ENCODE measurements at places on chromosomes 11 and 22.
A peak's percentile ranks its signal among the peaks of the same experiment; 100 is the strongest.

- no peak for DNase-seq
Measured at GRCh38 chr11:115168686-115169085, 335.5 kb downstream of the CADM1 start.

- no peak for DNase-seq
Measured at GRCh38 chr11:107182978-107183377, 164.7 kb upstream of the GUCY1A2 start.

DNA sequence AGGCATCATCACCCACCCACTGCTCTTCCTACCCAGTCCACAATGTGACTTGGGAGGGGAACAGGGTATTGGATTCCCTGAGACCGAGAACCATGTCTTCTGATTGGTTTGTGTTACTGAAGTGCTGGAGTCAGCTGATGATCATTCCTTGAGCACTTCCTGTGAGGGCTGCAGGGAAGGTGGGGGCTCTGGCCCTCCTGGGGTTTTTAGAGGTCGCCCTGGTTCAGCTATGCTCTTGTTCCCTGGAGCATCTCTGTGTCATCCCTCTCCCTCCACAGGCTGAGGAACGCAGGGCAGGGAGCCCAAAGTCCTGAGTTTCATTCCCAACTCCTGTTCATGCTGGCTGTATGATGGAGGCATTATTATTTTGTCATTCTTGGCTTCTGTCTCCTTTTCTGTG lies 6.7 kb downstream of the ZC3H7B start:
- DNase-seq = no peak

DNA sequence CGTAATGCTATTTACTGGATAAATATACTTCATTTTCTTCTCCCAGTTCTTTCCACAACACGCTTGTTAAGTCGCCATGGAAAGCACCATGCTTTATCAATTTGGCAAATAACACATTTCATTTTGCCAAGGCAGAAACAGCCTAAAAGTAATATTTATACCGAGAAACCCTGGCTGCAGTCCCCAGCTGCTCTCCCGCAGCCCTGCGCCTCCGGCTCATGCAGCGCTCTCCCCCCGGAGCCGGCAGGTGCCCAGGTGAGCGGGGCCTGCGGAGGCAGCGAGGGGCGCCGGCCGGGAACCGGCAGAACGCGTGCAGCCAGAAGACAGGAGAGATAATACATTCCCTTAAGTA lies 681 bp upstream of the ARHGEF12 start:
- DNase-seq = peak; percentile 52

DNA sequence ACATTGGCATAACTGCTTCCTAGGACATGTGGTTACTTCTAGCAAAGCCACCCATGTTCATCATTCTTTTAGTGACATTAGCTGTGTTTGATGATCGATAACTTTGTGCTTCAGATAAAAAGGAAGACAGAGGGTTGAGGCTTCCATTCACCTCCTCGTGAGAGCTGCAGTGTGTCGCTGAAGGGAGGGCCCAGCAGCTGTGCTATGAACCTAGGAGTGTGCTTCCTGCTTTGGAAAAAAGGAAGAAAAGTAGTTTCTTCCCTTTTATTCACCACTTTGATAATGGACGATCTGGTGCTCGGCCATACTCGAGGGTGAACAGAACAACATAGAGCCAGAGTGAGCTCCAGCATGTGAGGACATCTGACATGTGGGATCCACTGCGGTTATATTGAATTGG lies 6.1 kb upstream of the RFPL2 start:
- no peak for DNase-seq

DNA sequence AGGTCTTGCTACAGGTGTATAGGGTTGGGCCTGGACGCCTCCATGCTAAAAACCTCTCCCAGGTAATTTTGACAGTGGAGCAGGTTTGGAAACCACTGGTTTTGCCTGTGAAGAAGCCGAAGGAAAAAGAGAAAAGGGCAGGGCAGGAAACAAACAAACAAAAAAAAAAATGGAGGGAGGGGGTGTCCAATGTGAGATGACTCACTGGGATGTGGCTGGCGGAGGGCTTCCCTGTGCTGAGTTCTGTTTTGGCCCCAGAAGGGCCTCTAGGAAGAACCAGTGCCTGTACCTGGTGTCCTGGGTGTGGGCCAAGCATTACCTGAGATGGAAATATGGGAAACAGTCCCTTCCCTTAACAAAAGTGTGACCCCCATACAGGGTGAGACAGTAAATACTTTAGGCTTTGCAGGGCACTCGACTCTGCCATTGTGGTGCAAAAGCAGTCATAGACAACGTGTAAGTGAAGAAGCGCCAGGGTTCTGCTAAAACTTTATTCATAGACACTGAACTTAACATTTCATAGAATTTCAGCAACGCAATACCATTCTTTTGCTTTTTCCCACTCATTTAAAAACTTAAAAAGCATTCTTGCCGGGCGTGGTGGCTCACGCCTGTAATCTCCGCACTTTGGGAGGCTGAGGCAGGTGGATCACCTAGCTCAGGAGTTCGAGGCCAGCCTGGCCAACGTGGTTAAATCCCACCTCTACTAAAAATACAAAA lies 9.5 kb upstream of the DGKZ start:
- no peak for DNase-seq

GRCh38 chr22:17152340-17152739 lies 6.7 kb downstream of the HDHD5 start:
- no peak for DNase-seq

DNA sequence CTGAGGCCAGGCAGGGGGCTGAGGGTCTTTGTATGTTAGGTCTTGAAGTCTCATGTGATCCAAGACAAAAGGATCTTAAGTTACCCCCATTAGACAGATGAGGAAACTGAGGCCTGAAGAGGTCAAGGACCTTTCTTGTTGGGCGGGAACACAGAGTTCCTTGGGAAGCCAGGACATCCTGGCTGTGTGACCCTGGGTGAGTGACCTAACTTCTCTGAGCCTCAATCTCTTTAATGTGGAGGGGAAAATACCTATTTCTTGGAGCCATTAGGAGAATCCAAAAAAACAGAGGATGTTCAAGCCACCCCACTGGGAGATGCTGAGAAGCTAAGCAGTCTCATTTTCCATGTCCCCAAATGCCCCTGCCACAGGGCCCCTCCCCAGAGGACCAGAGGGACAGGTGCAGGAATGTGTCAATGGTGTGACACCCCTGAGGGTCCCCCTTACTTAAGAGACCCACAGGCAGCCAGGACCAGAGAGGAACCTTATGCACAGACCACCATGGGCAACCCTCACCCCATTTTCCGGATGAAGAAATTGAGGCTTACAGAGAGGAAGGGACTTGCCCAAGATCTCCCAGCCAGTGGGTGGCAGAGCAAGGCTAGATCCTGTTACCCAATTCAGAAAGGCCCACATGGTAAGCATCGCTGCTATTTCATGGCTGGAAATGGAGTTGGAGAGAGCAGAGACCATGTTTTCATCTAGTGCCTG lies 8.0 kb downstream of the RAC2 start:
- no peak for DNase-seq

DNA sequence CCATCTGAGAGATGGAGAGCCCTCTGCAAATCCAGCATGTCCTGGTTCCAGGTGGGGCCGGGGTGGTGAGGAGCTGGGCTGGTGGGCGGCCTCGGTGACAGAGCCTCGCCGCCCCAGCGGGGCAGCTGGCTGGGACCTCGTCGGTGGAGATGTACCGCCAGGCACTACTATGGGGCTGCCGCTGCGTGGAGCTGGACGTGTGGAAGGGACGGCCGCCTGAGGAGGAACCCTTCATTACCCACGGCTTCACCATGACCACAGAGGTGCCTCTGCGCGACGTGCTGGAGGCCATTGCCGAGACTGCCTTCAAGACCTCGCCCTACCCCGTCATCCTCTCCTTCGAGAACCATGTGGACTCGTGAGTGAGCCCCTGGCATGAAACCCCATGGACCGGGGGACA lies 7.0 kb downstream of the PLCB3 start:
- no peak for DNase-seq

GRCh38 chr11:97729546-97730272 lies 1291.0 kb upstream of the CNTN5 start:
- DNase-seq = no peak

GRCh38 chr11:2781408-2782274 lies 81.8 kb upstream of the KCNQ1OT1 start:
- no peak for DNase-seq

DNA sequence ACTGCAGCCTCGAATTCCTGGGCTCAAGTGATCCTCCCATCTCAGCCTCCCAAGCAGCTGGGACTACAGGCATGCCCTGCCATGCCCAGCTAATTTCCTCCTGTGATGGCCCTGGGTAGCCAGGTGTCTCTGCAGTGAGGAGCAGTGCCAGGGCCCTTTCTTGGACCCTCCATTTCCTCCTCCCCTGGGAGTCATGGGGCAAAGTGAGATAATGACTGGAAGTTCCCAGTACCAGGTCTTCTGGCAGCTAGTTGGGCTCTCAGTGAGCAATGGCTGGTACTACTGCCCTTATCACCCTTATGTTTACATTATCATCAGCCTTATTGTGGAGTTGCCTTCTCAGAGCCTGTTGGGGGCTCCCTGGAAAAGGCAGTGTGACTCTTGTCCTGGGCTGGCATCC lies 17.6 kb downstream of the DAGLA start:
- no peak for DNase-seq

- peak; percentile 31 for DNase-seq
Measured at GRCh38 chr11:28110108-28110820, 2.1 kb downstream of the METTL15 start.

- DNase-seq = no peak
Measured at GRCh38 chr11:117986981-117987574, 884 bp downstream of the IL10RA start.

- DNase-seq = no peak
Measured at GRCh38 chr22:49873228-49873940, 19.7 kb downstream of the ZBED4 start.

DNA sequence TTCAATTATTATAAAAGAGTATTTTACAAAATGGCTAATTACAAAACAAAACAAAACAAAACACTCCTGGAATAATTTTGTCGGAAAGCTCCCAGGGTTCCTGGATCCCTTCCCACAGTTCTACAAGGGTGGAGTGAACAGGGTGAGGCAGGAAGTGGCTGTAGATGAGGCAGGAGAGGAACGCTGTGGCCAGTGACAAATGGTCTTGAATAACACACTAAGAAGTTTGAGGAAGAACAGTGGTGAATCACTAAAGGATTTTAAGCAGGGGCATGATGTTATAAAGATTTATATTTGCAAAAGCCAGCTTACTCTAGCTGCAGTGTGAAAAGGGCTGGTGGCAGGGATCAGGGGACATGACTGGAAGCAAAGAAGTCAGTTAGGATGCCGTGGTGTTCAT lies 33.8 kb upstream of the APOA1 start:
- no peak for DNase-seq

DNA sequence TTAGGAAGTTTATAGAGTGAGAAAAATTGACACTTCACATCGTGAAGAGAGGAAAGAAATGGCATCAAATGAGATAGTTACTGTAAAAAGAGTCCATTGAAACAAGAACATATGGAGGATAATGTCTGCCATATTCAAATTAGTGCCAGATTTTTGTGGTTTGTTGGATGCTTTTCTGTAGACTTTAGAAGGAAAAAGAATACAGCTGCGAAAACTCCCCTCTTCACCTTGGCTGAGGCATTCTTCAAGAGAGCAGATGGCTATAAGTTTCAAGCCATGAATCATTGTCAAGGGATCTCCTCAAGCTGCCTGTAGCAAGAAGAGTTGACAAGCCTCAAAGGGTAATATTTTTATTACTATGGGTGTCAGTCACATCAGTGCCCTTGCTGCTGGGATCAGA lies 507.4 kb upstream of the RAG2 start:
- no peak for DNase-seq

DNA sequence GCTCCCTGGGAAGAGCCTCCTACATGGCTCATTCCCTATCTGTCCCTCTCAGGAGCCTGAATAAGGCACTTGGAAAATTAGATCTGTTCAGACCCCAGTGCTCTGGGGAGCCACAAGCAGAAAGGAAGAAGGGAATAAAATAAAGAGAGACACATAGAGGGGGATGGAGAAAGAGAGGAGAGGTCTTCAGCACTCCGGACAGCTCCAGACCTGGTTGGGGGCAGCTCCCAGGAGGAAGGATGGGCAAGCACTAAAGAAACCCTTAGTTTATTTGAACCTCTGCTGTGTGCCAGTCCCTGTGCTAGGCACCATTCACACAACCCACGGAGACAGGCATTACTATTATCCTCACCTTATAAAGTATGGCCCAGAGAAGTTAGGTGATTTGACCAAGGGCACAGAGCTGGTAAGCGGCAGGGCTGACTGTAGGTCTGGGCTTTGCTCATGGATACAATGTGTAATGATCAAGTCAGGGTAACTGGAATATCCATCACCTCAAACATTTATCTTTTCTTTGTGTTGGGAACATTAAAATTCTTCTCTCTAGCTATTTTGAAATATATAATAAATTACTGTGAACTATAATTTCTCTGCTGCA lies 53.7 kb upstream of the LRRC32 start:
- DNase-seq = no peak

- DNase-seq = no peak
Measured at GRCh38 chr11:128643661-128644317, 50.1 kb upstream of the FLI1 start.

- DNase-seq = no peak
Measured at GRCh38 chr11:134464196-134464595, 52.2 kb upstream of the B3GAT1 start.

GRCh38 chr11:47378010-47378835 lies at the start of gene SPI1:
SPI1 (minus strand) TSS chr11:47378547; CDS start chr11:47378353, 194 bp downstream.
- no peak for DNase-seq

DNA sequence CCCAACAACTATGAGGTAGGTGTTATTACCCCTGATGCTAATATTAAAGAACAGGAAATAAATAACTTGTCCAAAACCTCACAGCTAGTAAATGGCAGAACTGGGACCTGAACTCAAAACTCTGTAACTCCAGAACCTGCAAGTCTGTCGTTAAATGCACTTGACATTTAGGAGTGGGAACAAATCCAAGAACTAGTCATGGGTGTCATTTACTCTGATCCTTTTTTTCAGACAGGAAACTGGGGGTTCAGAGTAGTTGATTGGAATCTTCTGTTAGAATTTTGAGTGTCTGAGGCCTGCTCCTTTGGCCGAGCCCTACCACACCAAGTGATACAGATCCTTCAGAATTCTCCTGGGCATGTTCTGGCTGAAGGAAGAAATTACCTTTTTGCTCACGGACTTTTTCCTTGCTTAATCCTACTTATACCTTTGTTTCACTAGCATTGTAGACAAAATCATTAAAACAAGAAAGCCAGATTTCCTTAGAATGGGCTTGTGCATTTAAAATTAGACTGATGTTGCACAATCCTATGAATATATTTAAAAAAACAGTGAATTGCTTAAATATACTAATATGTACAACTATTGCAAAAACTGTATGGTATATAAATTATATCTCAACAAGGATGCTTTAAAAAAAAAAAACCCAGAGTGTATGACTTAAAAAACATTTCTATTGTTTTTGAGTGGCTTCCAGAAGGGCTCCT lies 1.4 kb upstream of the YAP1 start:
- DNase-seq = no peak

GRCh38 chr11:116636341-116636929 lies 136.4 kb downstream of the BUD13 start:
- no peak for DNase-seq

GRCh38 chr22:41873391-41873790 lies 40.5 kb downstream of the SREBF2 start:
- no peak for DNase-seq

- DNase-seq = no peak
Measured at GRCh38 chr11:57353036-57353435, 14.9 kb downstream of the P2RX3 start.

GRCh38 chr11:126423743-126424142 lies 68.3 kb downstream of the ST3GAL4 start:
- no peak for DNase-seq

- DNase-seq = no peak
Measured at GRCh38 chr11:125431481-125431880, 64.6 kb downstream of the FEZ1 start.

- no peak for DNase-seq
Measured at GRCh38 chr11:129412494-129412893, 36.8 kb downstream of the BARX2 start.
